ENCODE measurements at places on chromosomes 2 and 18.

- no peak for DNase-seq
Observed at GRCh38 chr2:188720811-188721605, 253.2 kb upstream of the COL3A1 start.

DNA sequence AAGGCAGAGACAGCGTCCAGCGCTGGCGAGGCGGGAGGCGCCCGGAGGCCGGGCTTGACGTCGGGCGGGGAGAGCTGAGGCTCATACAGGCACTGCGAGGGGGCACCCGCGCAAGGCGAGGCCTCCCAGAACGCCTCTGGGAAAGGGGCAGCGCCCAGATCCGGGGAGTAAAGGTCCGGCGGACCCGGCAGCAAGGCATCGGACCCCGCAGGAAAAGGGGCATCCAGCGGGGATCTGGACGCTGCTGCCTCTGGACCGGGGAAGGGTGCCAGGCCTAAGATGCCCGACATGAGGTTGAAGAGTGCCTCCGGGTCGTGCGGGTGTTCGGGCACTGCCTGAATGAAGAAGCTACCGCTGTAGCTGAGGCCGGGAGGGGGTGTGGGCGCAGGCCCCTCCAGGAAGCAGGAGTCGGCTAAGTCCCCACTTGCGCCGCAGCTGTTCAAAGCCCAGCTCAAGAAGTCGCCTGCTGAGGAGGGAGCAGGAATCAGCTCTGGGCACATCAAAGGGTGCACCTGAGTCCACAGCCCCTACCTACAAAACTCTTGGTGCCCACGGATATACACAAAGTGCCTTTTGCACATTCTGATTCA is 937 bp downstream of the EGR4 start:
- no peak for DNase-seq

DNA sequence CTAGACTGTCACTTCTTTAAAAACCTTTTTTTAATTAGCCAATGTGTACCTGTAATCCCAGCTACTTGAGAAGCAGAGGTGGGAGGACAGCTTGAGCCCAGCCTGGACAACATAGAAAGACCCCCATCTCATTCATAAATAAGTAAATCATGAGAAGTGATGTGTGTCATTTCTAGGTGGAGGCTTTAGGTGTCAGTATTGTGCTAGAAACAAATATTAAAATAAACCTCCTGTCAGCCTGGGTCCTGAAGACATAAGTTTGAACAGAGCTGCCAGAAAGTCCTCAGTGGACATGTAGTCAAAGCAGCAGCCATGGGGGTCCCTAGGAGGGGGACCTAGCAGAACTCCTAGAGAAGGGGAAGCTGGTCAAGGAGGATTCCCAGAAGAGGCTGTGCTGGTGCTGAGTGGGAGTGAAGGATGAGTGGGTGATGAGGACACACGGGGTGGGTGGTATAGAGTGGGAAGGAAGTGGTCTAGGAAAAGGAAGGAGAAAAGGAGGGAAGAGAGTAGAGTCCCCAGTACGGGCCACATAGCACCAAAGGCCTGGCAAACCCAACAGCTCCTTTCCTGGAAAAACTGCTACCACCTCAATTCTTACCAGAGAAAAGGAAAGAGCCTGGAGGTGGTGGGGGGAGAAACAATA is 316.6 kb upstream of the NCKAP5 start:
- no peak for DNase-seq

- DNase-seq, result no peak
Observed at GRCh38 chr18:62037989-62038778, 145.4 kb upstream of the RNF152 start.

DNA sequence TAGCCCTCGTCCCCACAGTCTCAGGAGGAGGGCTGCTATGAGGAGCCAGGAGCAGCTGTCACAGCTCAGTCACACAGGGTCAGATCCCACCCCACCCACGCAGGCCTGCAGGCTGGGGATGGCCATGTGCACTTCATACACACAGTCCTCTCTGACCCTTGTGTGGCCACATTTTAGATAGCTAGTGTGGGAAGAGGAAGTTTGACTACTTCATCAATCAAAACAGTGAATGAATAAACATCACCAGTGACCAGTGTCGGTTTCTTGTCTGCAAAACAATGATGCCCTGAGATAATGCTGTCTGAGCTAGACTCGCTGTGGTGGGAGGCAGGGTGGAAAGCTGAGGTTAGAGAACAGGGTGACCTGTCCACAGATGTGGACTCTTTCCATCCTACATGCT is 107.1 kb downstream of the PIEZO2 start:
- DNase-seq, result no peak

DNA sequence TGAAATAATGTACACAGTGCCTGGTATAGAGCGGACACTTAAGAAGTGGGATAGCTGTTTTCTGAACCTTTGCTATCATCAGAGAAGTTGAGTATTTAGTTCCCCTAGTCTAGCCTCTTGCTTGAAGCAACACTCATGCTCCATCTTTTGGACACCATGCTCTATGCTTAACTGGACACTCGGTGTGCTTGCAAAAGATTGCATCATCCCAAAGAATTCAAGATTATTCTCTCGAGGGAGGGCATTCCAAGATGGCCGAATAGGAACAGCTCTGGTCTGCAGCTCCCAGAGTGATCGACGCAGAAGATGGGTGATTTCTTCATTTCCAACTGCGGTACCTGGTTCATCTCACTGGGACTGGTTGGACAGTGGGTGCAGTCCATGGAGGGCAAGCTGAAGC is 143.9 kb upstream of the FSHR start:
- DNase-seq, result no peak

DNA sequence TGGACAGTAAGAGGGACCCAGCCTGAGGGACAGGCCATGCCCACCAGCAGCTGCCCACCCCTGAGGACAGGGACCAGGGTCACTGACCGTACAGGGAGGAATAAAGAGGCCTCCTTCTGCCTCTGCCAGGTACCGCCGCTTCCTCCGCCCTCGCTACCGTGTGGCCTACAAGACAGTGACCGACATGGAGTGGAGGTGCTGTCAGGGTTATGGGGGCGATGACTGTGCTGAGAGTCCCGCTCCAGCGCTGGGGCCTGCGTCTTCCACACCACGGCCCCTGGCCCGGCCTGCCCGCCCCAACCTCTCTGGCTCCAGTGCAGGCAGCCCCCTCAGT is 2.2 kb downstream of the EMILIN1 start:
- no peak for DNase-seq

DNA sequence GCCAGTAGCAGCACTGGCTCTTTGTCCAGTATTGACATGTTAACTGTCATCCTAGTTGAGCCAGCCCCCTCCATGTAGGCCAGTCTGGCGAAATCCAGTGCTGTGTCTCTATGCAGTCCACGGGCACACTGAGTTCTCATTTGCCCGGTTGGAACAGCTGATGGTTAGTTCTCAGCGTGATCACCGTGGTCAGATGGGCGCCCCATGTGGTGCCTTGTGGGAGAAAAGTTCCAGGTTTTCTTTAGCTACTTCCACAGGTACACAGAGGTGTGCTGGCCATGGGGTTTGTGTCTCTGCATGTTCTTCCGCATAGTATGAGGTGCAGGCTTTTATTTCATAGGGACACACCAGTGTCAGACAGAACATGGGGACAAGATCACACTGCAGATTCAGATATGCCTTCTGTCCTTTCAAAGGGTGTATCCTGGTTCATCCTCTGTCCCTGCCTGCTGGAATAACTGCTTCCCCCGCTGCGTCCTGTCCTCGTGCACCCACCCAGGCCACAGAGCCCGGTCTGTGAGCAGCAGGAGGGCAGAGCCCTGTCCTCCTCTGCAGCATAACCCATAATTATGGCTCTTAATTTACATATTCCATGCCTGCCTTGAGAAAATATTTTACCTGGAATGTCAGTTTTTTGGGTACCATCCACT is 334.1 kb downstream of the GBX2 start:
- no peak for DNase-seq
